ENCODE measurements at places on chromosomes 5 and 9.

- DNase-seq: no peak
Measured at GRCh38 chr9:72401396-72401795, 36.4 kb upstream of the ZFAND5 start.

DNA sequence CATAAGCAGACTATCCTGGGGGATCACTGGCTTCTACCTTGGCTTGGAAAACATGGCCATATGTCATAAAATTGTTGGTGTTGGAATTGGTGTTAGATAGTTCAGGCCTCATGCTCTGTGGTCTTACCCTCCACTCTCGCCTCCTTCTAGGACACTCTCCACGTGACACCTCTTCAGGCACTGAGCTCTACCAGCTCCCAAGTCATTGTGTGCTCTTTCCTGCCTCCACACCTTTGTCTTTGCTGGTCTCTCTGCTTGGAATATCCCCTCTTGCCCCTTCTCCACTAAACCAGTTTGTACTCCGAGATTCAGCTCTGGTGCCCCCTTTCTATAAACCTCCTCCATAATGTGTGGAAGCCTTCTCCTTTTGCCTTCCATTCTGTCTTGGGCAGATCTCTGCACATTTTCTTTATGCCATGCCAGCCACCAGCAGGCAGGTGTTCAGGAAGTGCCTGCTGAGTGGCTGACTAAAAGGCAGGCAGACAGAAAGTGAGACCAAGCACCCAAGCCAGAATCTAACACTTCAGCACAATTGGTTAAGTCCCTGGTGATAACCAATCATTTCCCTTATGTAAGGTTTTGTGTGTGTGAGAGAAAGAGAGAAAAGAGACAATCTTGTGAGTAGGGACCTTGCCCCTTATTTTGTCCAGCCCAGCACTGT, 37.7 kb downstream of the SAR1B start:
- DNase-seq: no peak

- DNase-seq: no peak
Measured at GRCh38 chr5:411728-412127, 31.2 kb upstream of the EXOC3 start.

GRCh38 chr5:42423285-42424165, at the start of gene GHR:
GHR (plus strand) TSS chr5:42423439; CDS start chr5:42565875, 142,436 bp downstream.
- DNase-seq: peak; percentile 3

GRCh38 chr9:25282946-25283345, 395.3 kb downstream of the TUSC1 start:
- DNase-seq: no peak

DNA sequence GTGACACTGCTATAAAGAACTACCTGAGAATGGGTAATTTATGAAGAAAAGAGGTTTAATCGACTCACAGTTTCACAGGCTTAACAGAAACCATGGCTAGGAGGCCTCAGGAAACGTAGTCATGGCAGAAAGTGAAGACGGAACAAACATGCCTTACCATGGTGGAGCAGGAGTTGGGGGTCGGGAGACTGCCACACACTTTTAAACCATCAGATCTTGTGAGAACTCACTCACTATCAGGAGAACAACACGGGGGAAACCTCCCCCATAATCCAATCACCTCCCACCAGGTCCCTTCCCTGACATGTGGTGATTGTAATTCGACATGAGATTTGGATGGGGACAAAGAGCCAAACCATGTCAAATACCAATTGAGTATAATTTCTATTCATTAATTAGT, 2392.6 kb upstream of the C9orf72 start:
- DNase-seq: no peak

- DNase-seq: no peak
Measured at GRCh38 chr5:142322747-142323479, 1.9 kb downstream of the SPRY4 start.

DNA sequence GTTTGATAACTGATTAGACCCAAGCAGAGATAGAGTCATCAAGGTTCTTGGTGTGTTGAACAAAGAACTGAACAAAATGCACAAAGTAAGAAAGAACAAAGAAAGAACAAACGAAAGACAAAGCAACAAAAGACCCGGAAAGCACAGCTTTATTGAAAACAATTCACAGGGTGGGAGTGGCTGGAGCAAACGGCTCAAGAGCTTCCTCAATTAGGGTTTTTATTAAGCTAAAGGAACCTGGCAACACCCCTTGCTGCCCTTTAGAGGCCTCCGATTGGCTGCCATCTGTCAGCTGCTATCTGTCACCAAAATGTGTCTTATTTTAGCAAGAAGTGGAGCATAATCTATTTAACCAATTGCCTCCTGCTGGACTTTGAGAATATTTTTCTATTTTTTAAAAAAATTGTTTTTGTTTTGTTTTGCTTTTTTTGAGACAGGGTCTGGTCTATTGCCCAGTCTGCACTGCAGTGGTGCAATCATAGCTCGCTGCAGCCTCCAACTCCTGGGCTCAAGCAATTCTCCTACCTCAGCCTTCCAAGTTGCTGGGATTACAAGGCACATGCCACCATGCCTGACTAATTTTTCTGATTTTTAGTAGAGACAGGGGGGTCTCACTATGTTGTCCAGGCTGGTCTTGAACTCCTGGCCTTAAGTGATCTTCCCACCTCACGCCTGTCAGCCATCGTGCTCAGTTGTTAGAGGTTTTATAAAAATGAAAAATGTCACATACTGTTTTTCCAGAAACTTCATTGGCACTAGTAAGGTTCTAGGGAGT, 7.7 kb upstream of the ABO start:
- DNase-seq: no peak

GRCh38 chr9:88051138-88051537, 76.8 kb upstream of the CDK20 start:
- no peak for DNase-seq

GRCh38 chr9:92969516-92970466, 22.5 kb downstream of the FGD3 start:
- DNase-seq: no peak

DNA sequence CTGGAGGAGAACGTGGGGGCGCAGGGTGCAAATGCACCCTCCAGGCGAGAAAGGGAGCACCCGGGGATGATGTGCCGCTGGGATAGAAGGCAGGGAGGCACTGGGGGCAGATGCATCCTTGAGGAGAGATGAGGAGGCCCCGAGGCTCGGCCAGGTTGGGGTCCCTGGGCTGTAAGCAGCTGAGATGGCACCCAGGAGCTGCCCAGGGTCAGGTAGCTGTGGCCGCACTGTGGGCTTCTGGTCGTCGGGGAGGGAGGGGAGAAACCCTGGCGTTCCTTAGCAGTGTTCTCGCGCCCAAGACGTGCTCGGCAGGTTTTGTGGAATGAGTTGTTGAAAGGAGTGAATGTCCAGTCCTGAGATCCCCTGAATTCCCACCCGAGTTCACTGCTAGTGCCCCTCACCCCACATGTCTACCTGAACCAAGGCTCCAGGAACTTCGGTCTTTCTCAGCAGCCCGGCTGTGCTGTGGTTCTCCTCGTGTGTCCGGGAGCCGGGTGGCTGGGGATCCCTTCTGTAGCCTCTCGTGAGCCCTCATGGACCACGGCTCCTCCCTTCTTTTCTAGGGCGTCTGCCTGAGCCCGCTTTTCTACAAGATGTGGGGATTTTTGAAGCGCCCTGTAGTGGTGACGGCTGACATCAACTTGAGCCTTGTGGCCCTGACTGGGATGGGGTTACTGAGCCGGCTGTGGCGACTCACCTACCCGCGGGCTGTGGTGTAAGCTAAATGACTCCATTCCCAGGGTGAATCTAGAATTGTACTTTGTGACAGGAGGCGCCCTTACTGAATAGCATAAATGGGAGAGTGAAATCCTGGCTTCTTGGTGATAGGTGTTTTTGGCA, 1.1 kb downstream of the POMT1 start:
- no peak for DNase-seq

DNA sequence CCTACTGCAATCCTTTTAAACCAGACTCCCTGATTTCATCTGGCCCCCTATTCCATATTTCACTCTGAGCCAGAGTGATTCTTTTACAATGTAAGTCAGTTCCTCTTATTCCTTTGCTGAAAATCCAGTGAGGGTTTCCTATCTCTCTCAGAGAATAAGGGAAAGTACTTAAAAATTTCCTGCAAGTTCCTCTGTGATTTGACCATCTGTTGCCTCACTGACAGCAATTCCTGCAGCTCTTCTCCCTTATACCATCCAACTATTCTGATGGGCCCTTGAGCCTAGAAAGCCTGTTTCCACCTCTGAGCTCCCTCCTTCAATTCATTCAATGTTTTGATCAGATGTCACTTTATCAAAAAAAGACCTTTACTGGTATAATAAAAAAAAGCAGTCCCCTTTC, 317.1 kb upstream of the CCNH start:
- no peak for DNase-seq

DNA sequence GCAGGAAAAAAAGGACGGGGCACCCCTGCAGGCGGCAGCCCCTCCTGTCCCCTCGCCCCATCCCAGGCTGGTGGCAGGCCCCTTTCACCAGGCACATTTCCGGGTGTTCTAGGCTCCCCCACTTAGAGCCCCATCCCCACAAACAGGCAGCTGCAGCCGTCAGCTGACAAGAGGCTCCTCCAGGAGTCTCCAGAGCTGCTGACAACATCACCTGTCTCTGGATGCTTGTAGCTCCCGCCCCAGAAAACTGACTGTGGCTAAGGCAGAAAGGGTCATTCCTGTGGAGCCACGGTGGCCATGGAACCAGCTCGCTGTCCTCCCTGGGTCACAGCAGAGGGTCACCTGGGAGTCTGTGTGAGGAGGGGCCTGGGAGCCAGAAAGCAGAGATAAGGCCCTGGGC, 50.9 kb downstream of the HMCN2 start:
- DNase-seq: no peak

GRCh38 chr9:108158236-108158995, 668.8 kb upstream of the KLF4 start:
- no peak for DNase-seq

DNA sequence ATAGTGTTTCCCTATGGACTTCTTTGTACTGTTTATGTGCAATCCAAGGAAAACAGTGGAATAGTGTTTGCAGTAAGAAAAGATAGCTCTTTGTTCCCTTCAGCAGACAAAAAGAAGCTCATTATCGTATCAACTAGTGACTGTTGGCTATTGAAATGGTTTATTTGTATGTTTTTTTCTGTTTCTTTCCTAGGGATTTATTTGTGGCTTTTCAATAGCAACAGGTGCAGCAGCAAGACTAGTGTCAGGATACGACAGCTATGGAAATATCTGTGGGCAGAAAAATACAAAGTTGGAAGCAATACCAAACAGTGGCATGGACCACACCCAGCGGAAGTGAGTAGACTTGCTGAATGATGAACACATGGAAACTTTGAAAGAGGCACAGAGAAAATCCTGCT, 65.1 kb downstream of the SLC44A1 start:
- no peak for DNase-seq

DNA sequence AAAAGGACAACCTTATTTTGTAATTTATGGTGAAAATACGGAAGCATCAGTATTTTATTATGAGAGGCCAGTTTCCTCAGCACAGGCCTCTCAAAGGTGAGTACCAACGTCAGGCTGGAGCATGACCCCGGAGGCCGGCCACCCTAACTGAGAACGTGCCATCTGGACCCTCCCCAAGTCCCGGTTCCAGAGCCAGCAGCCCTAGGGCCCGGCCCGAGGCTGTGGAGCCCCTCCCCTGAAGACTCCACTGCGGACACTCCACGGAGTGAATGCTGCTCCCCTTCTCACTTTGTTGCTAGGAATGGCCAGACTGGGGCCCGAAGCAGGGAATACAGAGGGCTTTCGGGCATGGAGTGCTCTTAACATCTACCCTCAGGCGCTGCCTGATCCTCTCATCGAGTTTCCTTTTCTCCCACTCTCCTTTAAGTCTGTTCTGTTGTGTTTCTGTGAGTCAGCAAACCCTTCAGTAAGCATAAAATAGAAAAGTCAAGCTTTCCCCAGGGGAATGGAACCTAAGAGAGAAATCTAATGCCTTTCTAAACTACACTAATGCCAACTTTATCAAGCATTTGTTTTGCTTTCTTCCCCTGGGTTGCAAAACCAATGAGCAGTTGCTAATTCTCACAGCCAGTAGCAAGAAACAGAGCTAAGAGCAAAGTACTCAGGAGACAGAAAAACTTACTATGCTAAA, 4.5 kb downstream of the BRD9 start:
- no peak for DNase-seq

- DNase-seq: no peak
Measured at GRCh38 chr5:89255845-89256463, 373.0 kb upstream of the MEF2C start.

DNA sequence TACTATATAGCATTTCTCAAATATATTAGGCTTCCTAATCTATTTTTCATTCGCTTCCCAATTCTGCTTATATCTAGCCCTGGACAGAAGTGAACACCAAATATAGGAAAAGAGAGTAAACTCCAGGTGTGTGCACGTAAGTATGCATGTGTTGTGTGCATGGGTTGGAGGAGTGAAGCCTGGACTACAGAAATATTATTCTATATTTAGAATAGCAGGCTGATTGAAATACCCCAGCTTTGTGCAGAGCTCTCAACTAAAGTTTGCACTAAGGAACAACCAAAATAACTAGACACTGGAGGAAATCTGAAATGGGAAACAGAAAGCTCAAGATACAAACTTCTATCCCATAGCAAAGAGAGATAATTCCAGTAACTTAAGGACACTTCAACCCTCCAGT, 198.8 kb downstream of the MARCHF11 start:
- no peak for DNase-seq

DNA sequence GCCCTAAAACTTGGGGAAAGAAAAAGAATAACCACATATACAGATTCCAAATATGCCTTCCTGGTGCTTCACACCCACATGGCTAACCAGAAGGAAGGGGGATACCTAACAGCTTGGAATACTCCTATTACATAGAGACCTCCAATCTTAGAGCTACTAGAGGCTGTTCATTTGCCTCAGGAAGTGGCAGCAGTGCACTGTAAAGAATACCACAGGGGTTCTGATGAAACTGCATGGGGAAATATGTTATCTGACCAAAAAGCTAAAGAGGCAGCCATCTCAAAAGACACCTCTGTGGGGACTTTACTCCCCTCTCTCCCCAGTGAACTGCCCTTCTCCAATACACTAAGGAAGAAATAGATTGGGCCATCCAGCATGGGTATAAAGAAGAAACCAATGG, 66.4 kb downstream of the CDKN2A start:
- no peak for DNase-seq

DNA sequence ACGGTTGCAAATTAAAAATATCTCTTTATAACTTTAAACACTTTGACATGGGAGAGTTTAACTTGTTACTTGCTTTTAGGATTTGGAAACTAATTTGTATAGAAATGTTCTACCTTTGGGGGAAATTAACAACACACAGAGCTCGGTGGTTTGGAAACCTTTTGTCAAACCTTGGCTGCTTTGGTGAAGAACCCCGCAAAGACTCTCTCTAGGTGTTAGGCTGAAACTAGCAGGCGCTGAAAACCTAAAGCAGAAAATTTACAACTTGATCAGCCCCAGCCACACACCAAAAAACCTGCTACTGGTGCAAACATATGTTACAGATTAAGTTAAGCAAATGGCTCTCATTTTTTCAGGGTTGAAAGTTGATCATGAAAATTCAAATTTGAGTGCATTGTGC, 25.8 kb downstream of the NR2F1 start:
- no peak for DNase-seq

- no peak for DNase-seq
Measured at GRCh38 chr5:100576217-100576751, 41.1 kb downstream of the FAM174A start.

DNA sequence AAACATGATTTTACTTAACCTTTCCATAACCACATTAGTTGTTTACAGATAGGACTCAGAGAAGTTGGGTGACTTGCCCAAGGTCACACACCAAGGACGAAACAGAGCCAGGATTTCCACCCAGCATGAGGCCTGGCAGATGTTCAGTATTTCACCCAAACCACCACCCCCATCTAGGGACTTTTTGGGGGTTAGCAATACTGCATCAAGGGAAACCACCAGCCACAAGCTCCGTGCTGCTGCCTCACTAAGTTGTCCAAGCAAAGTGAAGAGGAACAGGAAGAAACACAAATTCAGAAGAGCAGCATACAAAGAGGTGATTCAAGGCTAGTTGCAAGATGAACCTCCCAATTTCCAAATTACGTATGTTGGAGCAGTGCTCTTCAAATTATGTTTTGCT, 219.6 kb upstream of the RORB start:
- DNase-seq: no peak

Measured in NCI-H1092 (cell line).